ENCODE measurements at places on chromosomes 3 and 15.

DNA sequence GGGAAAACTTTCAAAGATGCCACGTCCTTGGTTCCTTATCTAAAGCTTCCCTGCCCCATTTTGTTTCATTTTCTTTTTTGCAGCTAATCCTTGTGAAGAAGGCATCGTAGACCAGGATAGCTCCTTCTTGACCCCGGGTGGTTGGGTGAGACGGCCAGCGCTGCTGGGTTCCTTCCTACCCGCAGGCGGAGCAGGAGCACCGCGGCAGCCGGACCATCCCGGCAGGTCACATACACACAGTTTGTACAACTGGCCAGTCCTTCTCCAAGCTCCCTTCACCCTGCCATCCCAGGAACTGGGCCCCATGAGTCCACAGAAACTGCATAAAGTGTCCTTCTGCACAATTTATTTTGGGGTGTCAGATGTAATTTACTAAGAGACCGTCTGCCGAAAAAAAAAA, 83.9 kb downstream of the MEGF11 start:
- no peak for DNase-seq

- DNase-seq, result no peak
Measured at GRCh38 chr3:112653209-112653871, 12.4 kb upstream of the CCDC80 start.

DNA sequence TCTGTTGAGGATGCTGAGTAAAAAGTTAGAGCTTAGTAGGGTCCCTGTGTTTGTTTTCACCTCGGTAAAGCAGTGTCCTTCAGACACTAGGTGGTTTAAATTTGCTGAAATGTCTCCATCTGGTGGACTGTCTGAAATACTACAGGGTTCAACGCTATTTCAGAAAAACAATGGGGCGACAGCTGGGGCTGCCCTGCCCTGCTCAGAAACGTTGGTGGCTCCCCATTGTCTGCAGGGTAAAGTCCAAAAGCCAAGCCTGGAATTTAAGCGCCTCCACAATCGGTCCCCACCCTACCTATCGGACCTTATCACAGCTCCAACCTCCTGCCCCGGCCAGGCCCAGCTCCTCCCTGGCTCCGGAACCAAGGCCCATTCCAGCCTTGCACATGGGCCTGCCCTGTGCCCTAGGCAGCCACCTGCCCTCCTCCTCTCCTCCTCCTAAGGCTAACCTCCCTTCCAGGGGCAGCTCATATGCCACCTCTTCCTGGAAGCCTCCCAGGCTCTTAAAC, 4.3 kb upstream of the TSEN2 start:
- no peak for DNase-seq

- no peak for DNase-seq
Measured at GRCh38 chr15:27271258-27271657, 300.3 kb downstream of the GABRG3 start.

DNA sequence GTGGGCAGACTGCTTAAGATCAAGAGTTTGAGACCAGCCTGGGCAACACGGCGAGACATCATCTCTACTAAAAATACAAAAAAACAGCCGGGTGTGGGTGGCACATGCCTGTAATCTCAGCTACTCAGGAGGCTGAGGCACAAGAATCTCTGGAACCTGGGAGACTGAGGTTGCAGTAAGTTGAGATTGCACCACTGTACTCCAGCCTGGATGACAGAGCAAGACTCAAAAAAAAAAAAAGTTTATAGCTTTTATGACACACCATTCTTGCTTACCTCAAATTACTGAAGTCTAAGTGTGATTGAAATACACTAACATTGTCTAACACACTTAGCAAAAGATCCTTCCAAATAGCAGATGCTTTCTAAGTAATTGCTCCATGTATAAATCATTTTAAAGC, 207.6 kb downstream of the STAG1 start:
- DNase-seq, result no peak

DNA sequence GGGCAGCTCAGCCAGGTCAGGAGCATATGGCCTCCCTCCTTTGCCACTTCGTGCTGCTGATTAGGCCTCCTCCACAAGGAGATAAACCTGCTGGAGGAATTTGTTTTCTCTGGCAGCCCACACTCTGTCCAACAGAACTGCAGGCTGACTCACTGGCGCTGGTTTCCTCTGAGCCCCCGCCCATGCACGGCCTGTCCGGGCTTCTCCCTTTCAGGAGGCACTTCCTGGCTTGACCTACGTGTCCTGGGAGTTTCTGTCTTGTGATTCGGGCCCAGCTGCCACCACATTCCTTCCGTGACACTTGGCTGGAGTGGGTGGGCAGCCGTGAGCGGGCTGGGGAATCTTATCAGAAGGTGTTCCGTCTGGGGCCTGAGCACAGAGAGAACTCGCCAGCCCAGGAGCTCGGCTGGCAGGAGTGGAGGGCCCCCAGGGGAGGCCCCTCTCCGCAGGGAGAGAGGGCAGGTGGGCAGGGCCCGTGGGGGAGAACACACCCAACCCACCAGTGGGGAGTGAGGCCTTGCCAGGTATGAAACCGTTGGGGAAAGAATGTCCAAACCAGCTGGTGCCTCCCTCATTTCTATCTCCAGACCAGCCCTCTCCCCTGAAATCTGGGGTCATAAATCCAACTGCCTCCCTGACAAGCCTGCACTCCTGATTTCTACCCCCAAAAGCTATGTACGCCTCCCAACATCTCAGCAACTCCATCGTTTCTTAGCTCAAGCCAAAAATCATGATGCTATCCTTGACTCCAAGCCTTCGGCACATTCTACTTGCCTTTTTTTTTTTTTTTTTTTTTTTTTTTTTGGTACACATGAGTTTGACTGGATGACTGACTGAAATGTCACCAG, 110.6 kb upstream of the MEF2A start:
- DNase-seq, result peak; percentile 74

GRCh38 chr3:181912384-181912783, 200.7 kb downstream of the SOX2 start:
- DNase-seq, result no peak

DNA sequence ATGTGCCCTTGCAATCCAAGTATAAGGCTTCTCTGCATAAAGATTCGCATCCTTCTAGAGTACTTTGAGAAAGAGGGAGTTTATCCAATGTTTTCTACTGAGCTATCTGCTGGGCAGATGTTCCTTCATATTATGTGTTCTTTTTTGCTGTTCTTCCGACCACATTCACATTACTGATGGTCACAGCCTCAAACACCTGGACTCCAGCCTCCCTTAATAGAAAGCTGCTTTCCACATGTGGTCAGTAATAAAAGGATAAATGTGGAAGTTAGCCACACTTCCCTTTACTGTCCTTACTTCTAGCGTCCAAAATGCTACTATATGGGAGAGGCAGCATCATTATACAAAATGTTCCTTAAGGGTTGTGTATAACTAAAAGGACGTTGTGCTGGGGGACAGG, 116.9 kb downstream of the CD47 start:
- DNase-seq, result no peak

DNA sequence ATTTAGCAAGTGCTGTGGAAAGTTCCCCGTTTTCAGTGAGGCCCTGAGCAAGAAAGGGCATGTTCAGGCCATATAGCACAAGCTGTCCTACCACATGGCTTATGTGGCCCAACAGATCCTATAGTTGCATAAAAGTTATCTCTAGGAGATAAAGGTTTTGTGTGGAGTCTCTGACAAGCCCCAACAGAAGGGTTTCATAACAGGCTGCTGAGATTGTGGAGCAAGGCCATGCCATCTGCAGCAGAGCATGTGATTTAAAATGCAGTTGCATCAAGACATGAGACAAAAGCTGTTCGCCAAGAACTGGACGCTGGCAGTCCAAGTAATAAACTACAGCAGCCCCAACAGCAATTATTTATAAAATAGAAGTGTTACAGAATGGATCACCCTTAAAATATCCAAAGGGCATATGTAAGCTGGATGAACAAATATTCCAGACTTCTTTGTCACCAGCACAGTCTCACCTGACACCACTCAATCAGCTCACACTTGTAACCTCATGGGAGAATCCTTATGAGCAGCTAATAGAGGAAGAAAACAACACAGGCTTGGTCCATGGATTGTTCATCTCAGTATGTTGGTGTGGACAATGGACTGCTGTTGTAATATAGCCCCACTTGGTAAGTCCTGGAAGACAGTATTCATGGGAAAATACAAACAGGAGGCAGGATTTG, 14.4 kb upstream of the CLDN1 start:
- DNase-seq, result no peak

GRCh38 chr15:64460206-64460723, at the start of gene ZNF609:
Gene ZNF609, plus strand, starts transcription at chr15:64460578. Its CDS starts 38,842 bp downstream, at chr15:64499420.
- DNase-seq, result peak; percentile 97

DNA sequence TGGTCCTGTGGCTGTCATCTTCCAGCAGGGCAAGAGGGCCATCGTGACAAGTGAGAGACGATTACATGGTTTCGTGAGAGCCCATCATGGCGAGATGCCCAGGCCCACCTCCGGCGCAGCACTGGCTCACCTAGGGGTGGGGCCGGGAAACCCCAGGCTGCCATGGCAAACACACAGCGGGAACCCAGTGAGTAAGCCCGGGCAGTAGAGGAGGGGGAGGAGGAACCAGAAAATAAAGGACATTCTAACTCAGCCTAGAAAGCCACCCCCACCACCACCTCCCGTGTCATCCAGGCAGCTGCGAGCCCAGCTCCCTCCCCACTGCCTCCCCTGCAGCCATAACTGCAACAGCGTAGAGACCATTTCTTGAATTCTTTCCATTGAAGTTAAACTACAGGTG, 52.3 kb downstream of the PCSK6 start:
- DNase-seq, result no peak

- DNase-seq, result no peak
Measured at GRCh38 chr3:46293991-46294833, 52.0 kb downstream of the CCR3 start.

DNA sequence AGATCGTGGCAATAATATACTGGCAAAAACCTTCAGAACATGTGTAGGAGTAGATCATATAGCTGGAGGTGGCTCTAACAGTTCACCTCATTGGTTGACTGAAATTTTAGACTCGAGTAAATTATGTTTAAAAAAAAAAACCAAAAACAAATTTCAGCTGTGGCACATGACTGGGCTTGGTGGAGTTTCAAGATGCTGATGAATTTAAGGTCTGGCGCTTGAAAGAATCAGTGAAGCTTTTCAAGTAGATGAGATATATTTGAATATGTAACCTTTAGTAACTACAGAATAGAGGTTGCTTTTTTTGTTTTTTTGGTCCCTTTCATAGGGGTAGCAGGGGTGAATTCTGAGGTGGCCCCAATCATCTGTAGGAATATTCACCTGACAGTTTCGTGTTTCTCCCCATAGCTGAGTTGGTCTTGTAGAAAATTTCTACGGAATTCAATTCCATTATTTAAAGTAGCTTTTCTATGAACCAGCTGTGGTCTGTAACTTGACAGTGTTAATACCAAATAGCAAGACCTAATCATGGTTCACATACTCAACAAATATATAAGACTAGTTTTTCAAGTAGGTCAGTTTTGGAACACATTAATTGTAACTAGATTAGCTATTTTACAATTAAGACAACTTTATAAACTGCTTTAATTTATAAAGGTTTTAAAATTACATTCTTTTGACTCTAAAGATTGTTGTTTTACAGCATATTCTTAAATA, 65.6 kb downstream of the MAP4 start:
- no peak for DNase-seq

GRCh38 chr15:48761393-48762158, 49.3 kb downstream of the CEP152 start:
- DNase-seq, result no peak

DNA sequence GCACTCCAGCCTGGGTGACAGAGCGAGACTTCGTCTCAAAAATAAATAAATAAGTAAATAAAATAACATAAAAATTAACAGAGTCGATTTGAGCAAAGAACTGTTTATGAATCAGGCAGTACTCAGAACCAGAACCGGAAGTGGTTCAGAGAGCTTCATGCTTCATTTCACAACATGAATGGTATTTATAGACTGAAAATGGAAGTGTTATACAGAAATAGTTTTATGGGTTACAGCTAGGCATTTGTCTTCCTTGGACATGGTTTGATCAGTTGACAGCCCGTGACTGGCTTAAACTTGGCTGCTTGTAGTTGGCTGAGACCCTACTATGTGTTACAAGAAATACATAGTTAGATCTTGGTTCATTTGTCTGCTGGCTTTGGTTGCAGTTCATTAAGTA, 216.0 kb upstream of the MCTP2 start:
- DNase-seq, result no peak

GRCh38 chr15:66221126-66221525, 32.4 kb downstream of the MEGF11 start:
- peak; percentile 33 for DNase-seq

DNA sequence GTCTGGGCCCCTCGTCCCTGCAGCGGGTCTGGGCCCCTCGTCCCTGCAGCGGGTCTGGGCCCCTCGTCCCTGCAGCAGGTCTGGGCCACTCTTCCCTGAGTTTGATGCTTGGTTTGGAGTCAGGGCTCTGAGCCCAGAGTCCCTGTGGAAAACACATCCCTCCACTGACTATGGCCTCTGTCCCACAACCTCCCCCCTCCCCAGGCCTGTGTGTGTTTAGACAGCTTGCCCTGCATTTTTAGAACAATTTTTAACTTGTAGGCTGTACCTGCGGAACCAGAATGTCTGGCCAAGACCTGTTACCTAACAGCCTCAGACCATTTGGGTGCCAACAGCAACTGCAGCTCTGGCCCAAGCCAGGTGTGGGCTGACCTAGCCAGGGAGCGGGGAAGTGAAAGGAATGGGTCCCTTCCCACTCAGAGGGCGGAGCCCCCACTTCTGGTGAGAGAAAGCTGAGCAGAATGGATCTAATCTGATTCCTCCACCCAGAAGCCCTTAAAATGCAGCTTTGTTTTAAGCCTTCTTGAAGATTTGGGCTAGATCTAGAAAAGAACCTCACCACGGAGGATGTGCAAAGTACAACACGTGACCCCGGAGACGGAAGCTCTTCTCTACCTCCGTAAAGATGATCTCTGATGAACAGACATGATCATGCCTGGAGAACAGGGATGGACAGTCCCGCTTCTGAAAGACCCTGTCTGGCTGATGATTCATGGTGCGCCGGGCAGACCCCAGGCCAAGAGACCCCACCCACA, 60.5 kb upstream of the TFRC start:
- DNase-seq, result peak; percentile 43

- DNase-seq, result no peak
Measured at GRCh38 chr15:80233581-80233980, 18.4 kb downstream of the CTXND1 start.

- no peak for DNase-seq
Measured at GRCh38 chr3:45123581-45124269, 22.5 kb downstream of the CDCP1 start.

- DNase-seq, result no peak
Measured at GRCh38 chr3:85271911-85272310, 313.1 kb downstream of the CADM2 start.

DNA sequence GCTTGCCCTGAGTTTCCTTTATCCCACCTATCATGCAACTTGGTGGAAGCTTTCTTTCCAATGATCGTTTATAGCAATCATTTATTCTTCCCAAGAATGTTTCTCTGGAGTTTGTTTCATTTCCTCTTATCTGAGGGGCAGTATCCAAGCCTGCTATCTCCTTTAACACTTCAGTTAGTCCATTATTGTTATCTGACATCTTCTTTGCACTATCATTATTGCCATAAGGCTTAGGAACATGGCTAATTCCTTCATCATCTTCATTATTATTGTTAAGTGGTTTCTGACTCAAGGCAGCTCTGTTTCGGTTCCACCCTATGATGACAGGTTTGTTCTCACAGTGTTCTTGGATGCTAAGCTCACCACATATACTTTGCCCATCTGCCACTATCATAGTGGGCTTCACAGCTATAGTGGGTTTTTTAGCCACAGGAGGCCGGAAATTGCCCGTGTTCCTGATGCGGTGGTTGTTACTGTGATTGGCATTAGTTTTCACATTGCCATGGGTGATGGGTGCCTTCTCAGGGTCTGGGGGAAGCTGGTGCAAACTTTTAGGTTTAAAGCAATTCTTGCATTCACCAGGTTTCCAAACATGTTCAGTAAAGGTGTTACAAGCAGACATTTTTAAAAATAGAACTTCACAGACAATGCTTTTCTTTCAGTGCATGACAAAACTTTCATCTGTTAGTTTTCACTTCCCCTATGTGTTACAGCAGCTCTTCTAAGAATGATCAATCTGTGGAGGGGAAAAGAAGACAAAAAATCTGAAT, 110.6 kb upstream of the TSPAN3 start:
- no peak for DNase-seq

Data from right hindlimb (tissue), 1 donor.